ENCODE measurements at places on chromosomes 13 and 19.

GRCh38 chr19:29342721-29343120 is 129.8 kb upstream of the UQCRFS1 start:
- DNase-seq = no peak

DNA sequence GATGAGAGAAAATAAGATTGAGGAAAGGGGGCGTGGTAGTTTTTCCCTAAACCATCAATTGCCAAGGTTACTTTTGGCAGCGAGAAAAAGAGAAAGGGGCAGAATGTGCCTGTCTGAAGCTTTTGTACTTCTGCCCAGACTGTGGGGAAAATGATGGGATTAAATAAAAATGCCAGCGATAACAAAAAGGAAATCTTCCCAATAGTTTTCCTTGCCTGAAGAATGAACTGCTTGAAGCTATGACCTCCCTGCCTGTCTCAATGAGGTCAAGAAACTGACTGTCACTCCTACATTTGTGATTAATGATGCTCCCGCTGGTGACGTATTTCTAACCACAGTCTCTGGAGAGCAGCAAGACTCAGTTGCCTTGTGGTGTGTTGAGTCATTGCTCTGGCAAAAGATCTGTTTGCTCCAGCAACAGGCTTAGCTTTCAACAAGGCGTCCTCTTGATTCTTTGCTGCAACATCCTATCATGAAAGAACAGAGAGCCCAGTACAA is 1051.5 kb downstream of the DIAPH3 start:
- no peak for DNase-seq

DNA sequence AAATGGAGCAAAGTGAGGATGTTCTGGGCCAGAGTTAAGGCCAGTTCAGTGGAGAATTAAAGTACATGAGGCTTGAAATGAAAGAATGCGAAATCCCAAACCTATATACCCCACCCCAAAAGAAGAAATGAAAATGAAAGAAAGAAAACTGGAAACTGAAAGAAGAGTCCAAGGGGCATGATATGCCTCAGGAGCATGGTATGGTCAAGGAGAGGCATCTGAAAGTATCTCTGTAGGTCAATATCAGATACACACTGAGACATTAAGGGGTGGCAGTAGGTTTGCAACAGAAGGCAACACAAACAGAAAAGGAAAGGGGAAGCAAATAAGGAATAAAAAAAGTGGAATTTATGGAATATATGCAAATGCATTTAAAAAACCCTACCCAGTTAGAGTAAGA is 166.5 kb downstream of the COG6 start:
- no peak for DNase-seq

GRCh38 chr13:30172593-30173302 is 134.6 kb downstream of the KATNAL1 start:
- DNase-seq = no peak

GRCh38 chr13:31908696-31909411 is 122.7 kb upstream of the FRY start:
- no peak for DNase-seq

- DNase-seq = no peak
Measured at GRCh38 chr13:21657538-21657937, 13.3 kb upstream of the FGF9 start.

- DNase-seq = no peak
Measured at GRCh38 chr13:38223089-38223488, 126.6 kb upstream of the UFM1 start.

DNA sequence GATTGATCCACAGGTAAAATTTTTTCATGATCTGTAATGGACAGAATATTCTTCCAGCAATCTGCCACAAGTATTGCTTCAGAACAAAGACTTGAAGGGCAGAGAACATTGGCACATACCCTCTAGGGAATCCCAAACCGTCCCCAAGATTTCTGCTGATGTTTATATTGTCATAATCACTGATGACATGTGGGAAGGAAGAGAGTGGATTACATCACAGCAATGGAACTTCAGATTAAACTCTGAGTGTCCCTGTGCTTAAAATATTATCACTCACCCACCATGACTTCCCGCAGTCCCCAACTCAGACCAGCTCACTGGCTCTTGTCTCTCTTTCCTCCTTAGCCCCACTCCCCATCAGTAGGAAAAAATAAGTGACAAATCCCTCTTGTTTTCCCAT is 8.5 kb upstream of the TPT1 start:
- DNase-seq = no peak

- DNase-seq = no peak
Measured at GRCh38 chr13:41455725-41456419, 1.5 kb upstream of the RGCC start.

- DNase-seq = no peak
Measured at GRCh38 chr13:106530171-106530851, 5.2 kb downstream of the EFNB2 start.

GRCh38 chr13:97003071-97003470 is 8.8 kb upstream of the OXGR1 start:
- no peak for DNase-seq

DNA sequence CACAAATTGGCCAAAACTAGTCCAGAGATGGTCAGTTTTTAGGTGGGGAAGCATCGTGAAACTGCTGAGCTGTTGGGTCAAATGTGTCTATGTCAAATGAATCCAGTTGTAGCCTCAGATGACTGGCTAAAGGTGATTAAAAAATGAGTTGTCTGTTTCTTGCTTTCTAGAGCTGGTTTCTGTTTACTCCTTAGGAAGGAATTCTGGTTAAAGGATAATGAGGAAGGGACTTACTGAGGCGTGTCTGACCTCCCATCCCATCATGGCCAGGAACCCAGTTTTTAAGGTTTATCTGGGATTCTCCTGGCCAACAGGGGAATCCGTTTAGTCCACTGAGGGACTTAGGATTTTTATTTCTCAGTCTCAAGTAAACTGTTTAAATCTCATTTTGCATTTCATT is 256.5 kb downstream of the UQCRFS1 start:
- no peak for DNase-seq

GRCh38 chr19:53183146-53183764 is 9.9 kb downstream of the ZNF665 start:
- DNase-seq = no peak

- no peak for DNase-seq
Measured at GRCh38 chr13:19591864-19592263, 30.5 kb upstream of the TPTE2 start.

- no peak for DNase-seq
Measured at GRCh38 chr19:44581288-44581687, 32.1 kb upstream of the IGSF23 start.

DNA sequence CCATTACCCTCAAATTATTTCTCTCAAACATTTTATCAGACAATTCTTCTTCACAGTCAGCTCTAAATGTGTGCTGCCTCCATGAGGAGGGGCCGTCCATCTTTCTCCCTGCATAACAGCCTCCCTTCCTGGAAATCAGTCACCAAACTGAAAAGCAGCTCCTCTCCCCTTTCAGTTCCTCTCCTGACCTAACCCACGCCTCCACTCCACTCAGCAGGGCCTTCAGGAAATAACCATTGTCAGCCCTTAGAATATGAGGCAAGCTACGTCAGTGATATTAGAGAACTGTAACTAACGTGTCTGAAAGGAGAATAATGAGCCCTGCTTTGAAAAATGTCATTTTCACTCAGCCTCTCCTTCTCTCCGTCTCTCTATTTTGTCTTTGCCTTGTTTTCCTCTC is 116.2 kb downstream of the OLFM4 start:
- DNase-seq = no peak

- DNase-seq = peak; percentile 84
Measured at GRCh38 chr13:50123862-50124535, 108.8 kb downstream of the KCNRG start.

DNA sequence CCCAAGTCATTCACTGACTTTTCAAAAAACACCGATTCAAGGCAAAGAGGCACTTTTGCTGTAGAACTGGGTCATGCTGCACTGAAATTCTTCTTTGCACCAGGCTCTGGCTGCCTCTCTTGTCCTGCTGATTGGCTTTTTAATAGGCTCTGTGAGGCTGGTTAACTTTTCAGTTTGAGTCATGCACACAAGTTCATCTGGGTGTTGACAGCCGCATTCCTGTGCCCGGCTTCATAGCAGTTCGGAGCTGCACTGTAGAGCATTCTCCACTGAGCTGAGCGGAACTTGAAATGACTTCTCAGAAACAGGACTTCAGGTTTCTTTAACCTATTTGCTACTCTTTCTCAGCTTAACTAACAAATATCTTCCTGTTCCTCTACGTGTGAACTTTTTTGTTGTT is 978.3 kb downstream of the UQCRFS1 start:
- no peak for DNase-seq

DNA sequence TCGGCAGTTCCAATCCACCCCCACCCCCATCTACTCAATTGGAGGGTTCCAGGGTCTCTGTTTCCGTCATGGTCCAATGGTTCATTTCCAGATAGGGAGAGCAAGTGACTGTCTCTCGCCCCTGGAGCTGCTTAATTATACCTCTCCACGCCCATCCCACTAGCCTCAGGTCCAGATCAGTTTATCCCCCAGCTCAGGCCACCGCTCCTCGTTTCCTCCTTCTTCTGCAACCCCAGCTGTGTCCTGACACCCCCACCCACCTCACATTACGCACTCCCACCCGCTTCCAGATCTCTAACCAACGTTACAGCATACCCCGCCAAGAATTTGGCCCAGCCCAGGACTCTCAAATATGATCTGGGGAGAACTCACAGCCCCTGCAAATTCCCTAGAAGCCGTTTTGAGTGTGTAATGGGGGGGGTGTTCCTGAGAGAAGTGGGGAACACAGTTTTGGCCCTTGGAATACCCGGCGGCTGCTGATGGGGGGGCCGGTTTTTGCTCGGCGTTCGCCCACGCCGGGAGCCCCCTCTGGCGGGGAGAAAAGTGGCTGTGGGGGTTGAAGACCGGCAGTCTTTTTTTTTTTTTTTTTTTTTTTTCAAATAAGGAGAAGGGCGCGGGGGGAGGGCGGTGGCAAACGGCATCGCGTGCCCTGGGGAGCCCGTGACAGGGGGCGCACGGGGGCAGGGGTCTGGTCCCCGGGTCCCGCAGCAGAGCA is 1.7 kb upstream of the PDE4A start:
- no peak for DNase-seq

DNA sequence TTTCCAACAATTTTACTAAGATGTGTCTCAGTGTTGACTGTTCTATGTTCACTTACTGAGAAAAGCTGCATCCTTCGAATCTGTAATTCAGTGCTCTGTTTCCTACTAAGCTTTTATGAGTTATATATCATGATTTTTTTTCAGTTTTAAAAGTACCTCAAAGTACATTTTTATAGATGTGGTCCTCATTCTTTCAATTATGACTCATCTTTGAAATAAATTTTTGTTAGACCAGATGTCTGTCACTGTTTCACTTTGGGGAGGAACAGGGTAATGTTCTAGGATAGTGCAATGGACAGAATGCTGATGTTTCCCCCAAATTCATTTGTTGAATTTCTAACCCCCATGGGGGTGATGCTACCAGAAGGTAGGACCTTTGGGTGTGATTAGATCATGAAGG is 74.8 kb downstream of the NALCN start:
- DNase-seq = no peak

GRCh38 chr19:41918653-41919244 is 9.5 kb downstream of the ERFL start:
- no peak for DNase-seq

DNA sequence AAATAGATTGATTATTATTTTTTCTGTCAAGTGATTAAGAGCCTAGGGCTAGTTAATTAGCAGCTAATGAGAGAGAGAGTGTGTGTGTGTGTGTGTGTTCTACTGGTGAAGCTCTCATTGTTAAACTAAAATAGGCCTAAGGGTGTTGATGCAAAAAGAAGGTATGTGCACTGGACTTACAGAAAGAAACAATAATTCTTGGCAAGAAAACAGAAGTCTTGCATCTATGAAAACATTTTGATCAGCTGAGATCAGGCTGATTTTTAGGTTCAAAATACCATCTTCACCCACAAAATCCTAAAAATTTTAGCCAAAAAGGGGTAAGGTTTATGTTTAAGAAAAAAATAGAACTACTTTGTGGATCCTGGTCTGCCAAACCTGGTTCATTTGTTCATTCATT is 106.5 kb downstream of the POSTN start:
- no peak for DNase-seq

- DNase-seq = no peak
Measured at GRCh38 chr19:55537741-55538111, 793 bp upstream of the SBK2 start.

DNA sequence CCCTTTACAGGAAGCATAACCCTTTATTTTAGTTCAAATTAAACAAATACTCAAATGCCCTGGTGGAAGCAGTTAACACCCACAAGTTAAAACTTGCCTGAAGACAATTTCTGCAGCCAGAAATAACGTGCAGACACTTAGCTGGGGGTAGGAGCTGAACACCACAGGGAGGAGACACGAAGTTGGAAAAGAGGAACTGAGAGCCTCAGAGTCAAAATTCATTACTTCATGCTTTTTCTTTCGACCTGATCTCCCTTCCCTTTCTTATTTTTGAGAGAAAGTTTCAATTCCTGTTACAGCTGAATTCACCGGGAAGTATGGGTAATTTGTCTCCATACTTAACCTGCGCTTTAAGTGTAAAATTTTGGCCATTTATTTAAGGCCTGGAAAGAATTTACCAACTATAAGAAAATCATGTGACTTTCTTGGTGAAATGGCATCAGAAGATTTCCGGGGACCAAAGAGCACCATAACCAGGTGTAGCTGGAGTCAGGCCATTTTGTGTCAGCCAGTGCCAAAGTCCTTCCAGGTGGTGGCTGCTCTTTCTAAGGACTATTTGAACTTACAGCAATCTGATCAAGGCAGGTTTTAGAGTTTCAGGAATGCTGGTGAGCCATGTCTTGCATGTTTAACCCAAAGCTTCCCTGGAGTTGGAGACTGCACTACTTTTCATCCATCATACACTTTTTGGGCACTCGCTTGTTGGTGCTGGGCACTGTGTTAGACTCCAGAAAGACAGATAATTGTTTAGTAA is 46.5 kb upstream of the RCBTB2 start:
- no peak for DNase-seq

- DNase-seq = no peak
Measured at GRCh38 chr19:22623841-22624221, 10.3 kb upstream of the ZNF492 start.

DNA sequence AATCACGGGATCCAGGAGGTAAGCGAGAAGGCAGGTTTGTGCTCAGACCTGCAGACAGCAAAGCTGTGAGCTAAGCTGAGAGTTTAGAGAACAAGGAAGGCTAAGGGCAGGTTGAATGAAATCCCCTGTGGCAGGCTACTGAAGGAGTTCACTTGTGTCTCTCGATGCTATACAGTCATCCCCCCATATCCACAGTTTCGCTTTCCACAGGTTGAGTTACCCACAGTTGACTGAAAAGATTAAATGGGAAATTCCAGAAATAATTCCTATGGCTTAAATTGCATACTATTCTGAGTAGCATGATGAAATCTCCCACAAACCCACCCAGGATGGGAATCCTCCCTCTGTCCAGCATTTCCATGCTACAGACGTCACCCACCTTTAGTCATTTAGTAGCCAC is 49.6 kb downstream of the ABCC4 start:
- no peak for DNase-seq

GRCh38 chr19:30224689-30225606 is 147.2 kb upstream of the ZNF536 start:
- DNase-seq = peak; percentile 5

DNA sequence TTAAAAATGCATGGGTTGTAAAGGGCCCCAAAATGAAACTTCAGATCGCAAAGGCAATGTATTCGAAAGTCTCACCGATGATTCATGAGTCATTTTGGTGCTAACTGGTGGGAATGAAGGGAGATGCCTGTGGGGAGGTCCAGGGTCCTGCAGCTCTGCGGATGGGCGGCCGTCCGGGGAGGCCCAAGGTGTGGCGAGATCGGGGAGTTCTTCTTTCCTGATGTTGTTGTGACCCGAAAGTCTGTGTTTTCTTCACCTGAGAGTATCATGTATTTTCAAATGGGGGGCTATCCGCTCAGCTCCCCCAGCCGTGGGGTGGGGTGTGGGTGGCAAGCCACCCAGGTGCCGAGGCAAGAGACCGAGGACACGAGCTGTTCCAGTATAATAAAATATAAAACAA is 36.5 kb downstream of the TFDP1 start:
- DNase-seq = no peak

All from NCI-H774 (cell line).